Activated naive CD4-positive, alpha-beta T cell treated with anti-CD3 and anti-CD28 coated beads, Interleukin-2, amount 50 U/mL, for 72 hours (primary cell): ENCODE measurements at places on chromosomes 2 and 18. TPM values are rescaled to one million over a fixed set of nuclear protein-coding genes. Genes with fewer than 3 reads are reported as not detected.

DNA sequence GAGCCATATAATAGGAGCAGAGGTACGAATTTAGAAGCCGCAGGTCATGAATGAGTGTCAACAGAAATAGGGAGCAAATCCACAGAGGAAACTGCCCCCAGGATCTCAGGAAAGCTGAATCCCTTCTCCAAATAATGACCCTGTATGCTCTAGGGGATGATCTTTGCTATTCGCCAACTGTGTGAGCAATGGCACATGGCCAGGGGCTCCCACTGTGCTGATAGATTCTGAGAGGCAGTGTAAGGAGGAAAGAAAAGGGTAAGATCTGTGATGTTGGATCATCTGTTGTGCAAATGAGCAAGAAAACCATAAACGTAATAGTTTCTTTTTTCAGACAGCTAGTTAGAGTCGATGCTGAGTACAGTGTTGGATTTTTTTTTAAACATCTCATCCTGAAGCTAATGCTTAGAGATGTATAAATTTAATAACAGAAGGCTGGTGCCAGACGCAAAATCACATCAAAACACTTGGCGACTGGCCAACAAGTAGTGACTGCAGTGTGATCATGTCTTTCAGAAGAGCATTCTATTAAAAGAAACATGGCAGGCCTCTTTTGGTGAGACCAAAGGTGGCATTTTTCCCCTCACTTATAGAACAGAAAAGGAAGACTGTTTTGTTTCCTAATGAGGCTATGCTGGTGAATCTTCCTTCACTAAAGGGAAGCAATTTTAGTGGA is 77.4 kb downstream of the ABCA12 start:
- no peak for DNase-seq

- no peak for DNase-seq
Measured at GRCh38 chr2:202042444-202042843, 8.8 kb downstream of the FZD7 start.

GRCh38 chr2:3682811-3683210 is 20.6 kb upstream of the DCDC2C start:
- no peak for DNase-seq

DNA sequence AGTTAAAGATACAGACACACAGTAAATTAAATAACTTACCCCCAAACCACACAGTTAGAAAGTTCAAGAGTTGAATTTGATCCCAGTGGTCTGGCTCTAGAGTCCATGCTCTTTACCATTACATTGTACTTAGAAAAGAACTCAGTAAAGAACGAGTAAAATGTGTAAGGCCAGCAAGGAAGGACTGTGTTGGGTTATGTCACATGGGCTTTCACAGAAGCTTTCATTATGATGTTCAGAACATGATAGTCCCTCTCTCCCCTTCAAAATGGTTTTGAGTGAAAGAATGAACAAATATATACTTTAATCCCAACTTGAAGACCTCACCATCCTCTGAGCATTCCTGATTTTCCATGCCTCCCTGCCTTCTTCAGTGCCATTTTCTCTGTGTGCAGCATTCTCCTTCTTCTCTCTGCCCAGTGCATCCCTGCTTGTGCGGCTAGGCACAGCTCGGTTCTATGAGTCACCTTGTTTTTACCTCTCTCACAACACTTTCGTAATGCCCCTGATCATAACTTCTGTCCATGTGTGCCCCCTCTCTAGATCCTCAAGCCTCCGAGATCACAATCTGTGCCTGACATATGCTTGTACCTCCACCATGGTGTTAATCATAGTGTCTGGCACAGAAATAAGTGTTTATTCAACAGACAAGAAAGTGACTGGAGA is 22.0 kb downstream of the RASGRP3 start:
- no peak for DNase-seq

DNA sequence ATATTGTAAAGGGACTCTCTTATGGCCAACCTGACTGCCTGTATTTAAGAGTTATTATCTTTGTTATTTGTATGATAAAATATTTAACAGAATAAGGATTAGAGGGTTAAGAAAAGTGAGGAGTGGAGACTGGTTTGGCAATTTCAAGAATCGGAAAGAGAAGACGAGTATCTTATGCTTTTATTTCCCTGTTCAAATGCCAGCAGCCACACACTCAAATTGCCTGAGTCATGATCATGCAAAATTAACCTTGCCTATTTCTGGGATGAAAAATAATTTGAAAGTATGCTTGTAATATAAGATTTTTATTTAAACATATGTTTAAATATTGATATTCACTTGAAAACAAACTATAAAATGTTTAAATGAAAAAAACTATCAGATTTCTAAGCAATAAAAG is 188.6 kb downstream of the CD226 start:
- no peak for DNase-seq

GRCh38 chr2:173751245-173751975 is 213.8 kb downstream of the SP3 start:
- no peak for DNase-seq

GRCh38 chr2:212249451-212249850 is 289.2 kb downstream of the ERBB4 start:
- no peak for DNase-seq

DNA sequence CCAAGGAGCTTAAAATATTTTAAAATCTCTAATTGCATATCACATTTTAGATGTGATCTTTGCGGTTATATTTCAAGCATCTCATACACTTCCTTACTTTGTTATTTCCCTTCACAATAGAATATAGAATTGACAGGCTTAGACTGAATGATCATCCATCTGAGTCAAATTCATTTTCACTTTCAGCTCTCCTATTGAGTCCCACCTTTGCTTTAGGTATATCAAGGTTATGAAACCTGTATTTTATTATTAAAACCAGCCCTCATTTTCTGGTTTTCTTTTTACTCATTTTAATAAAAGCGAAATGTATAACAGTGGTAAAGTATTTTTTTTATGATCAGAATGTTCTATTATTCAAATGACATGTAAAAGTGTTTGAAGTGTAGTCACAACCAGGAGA is 162.9 kb upstream of the KYNU start:
- no peak for DNase-seq

DNA sequence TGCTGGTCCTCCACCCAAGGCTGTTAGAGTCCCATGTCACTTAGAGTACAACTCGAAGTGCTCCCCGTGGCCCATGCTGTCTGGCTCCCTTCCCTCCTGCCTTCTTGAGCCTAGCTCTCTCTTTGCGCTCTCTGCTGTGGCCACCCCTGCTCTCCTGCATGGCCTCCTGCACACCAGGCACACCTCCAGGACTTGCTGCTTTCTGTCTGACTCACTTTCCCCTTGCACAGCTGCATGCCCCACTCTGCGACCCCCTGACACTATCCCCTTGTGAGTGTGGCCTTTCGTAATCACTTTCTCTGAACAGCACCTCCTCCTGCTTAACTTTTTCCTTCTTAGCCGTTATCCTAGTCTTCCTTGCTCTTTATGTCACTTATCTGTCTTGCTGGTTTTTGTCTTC is 343.6 kb downstream of the TGIF1 start:
- no peak for DNase-seq

The AKAIN1 gene
- total RNA-seq = not detected
